ENCODE measurements at places on chromosomes 5 and 9.

DNA sequence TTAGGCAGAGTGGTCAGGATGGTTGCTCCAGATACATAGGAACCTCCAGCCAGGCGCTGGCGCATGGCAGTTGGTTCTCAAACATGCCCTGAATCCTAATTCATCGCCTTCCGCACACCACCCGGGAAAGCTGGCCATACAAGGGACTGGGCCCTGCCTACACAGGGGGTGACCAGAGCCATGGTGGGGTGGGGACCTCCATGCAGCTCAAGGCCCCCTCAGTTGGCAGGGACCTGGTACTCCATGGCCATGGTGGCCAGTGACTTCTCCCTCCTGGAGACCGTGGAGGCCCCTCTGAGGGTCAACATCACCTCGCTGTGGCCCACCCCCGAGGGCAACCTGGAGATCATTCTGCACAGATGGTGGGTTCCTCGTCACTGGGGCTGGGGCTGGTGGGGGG, 26.8 kb downstream of the PAEP start:
- no peak for ATAC-seq

GRCh38 chr9:112076814-112077213, 98.3 kb downstream of the SUSD1 start:
- no peak for ATAC-seq

DNA sequence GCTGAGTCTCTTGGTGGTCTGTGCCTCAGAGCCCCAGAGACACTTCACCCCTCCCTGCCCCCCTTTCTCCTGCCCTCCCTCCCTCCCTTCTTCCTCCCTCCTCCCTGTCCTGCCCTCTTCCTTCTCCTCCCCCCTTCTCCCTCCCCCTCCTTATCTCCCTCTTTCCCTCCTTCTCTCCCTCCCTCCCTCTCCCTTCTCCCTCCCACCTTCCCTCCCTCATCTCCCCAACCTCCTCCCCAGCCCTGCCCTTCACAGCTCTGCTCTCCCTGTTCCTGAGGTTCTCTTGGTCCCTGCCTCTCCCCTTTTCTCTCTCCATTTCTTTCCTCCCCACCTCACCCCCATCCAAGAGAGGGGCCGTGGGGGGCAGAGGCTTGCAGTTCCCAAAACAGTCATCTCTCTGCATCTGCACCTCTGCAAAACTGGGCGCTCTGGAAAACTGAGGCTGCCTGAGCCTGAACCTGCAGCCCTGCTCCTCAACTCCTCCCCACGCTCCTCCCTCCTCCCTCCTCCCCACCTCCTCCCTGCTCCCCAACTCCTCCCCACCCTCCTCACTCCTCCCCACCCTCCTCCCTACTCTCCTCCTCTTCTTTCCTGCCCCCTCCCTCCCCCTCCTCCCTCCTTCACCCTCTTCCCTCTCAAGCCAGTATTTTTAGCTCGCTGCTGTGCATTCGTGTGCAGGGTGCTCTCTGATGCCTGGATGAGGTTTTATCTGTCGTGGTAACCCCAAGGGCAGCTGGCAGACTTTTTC, 219.1 kb downstream of the C9orf50 start:
- ATAC-seq, result peak; percentile 12

DNA sequence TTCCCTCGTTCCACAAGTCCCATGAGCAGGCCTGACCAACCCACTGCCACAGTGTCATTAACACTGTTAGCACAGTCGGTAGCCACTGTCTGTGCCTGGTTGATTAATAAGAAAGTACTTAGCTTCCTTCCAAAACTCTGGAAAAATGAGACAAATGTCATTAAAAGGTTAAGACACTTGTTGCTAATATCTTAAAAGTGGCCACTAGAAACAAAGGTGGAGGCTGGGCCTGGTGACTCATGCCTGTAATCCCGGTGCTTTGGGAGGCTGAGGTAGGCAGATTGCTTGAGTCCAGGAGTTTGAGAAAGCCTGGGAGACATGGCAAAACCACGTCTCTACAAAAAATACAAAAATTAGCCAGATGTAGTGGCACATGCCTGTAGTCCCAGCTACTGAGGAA, 194.0 kb downstream of the PDZD2 start:
- no peak for ATAC-seq

DNA sequence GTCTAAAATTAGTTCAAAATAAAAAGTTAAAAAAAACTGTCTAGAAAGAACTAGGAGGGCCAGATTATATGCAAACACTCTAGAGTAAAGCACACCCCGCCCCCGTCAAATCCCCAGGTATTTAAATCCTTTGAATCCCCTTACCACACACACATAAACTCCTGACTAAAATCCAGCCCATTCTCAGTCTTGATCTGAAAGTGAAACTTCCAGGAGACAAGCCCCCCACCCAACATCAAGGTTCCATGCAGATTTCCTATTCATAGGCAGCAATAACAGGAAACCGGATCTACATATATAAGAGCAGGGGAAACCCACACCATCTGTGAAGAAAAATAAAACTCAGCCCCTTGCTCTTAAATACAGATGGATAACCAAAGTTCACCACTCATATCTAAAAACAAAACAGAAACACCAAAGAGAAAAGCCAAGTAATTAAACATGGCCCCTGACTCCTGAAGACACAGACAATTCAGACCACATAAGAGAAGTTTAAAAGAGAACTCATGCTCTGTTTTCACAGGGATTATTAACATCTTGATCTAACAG, 42.3 kb downstream of the MARCHF3 start:
- ATAC-seq, result no peak

DNA sequence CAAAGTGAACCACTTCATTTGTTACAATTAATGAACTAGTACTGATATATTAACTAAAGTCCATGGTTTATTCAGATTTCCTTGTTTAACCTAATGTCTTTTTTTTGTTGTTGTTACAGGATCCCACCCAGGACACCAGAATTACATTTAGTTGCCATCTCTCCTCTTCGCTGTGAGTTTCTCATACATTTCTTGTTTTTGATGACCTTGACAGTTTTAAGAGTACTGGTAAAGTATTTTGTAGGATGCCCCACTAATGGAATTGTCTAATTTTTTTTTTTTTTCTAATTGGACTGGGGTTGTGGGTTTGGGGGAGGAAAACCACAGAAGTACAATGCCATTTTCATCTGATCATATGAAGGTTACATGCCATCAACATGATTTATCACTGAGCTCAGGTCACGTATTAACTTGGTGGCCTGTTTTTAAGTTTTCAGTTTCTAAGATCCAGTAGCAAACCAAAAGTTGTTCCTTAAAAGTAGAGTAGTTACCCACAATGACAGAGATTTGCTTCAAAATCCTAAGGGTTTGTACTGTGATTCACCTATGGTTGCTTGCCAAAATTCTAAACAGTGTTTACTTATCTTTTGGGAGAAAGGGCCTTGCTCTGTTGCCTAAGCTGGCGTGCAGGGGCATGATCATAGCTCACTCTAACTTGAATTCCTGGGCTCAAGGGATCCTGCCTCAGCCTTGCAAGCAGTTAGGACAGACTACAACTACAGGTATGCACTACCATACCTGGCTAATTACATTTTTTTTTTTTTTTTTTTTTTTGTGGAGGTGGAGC, 4.5 kb upstream of the OTULIN start:
- ATAC-seq, result no peak

DNA sequence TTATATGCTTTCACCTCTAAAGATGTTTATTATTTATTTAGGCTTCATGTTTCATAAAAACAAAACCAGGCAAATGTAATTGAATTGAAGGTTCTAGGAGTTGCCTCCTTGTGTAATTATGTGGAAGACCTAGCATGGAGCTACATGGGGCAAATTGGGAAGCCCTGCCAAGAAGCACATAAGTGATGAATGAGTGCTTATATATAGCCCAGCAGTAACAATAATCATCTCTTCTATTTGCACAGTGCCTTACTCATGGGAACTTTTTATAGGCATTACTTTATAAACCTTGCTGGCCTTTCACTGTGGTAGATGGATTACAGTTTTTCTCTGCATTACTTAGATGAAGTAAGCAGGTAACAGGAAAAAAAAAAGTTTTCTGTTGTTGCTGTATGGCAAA, 40.0 kb upstream of the GRAMD2B start:
- ATAC-seq, result no peak

- ATAC-seq, result no peak
Measured at GRCh38 chr5:100787648-100788047, 115.4 kb downstream of the ST8SIA4 start.

DNA sequence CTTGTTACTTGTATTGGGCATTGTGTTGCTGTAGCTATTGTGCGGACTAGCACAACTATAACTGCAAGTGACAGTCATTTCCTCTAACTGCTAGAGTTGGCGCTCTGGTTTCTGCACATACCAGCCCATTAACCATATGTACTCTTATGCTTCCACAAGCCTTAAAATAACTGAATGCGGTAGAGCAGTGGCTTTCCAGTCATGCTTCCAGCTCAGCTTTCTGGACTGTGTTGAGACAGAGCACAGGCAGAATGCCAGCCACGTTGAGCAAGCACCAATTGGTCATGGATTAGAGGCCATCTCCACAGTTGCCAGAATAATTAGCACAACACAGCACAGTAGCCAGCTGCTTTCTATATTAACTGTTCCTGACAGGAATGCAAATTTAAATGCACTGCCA, 12.2 kb downstream of the INVS start:
- ATAC-seq, result peak; percentile 99

DNA sequence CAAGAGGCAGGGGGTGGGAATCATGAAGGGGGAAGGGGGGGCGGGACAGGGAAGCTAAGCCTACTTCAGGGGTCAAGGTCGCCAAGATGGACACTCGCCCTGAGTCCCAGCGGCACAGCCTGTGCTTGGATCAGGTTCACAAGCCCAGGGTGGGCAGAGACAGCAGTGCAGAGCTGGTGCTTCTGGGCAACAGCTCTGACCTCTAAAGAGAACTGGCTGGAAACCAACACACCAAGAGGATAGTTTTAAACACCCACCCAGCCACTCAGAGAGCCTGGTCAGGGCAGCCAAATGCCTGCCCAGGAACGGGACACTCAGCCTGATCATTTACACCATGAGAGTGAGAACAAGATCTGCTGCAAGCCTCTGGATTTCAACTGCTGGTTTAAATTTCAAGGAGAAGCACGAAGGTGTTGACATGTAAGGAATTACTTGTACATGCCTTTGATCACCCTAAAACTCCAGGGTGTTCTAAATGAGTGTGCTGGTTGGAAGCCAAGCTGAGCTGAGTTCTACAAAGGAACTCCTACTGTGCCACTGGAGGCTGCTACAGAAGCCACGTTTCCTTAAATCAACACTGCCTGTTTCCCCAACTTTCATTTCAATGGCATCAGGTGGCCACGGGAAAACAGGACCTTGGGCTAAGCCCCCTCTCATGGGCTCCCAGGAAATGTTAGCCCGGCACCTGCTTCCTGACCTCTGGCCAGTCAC, 91.5 kb downstream of the TTLL11 start:
- no peak for ATAC-seq

DNA sequence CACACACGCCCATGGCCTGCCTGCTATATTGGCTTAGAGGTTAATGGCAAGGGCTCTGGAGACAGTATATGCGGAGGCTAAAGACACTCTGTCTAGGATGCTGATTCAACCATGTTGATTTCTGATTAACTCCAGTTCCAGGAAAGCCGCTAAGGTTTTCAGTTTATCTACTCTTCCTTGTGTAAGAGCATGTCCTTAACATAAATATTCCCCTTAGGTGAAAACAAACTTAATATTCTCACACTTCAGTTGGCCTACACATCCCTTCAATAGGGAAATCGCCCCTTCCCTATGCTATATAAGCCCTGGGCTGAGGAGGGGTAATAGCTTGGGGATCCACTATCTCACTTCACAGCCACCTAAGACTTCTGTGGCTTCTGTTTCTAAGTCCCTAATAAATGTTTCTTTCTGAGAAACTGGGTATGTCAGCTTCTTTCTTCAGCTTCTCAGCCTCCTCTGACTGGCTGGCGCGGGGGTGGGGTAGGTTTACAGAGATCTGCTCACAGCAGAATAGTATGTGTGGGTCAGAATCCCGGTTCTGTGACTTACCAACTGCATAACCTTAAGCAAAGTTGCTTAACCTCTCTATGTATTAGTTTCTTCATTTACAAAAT, 4.3 kb upstream of the GPX3 start:
- ATAC-seq, result no peak

GRCh38 chr5:36311956-36312355, 10.3 kb upstream of the RANBP3L start:
- no peak for ATAC-seq

DNA sequence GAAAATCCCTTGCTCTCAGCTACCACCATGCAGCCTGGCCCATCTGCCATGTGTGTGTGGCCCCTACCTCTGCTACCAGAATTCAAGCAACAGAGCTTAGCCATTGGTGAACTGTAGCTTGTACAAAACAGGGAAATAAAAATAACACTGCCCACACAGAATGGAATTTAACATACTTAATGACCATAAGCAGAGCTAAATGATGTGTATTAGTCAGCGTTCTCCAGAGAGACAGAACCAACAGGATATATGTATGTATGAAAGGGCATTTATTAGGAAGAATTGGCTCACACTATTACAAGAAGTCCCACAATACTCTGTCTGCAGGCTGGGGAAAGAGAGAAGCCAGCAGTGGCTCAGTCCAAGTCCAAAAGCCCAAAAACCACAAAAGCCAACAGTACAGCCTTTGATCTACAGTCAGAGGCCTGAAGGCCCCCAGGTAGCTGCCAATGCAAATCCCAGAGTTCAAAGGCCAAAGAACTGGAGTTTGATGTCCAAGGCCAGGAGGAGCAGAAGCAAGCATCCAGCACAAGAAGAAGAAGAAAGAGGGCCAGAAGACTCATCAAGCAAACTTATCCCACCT, 318.8 kb downstream of the DNAH5 start:
- ATAC-seq, result no peak

DNA sequence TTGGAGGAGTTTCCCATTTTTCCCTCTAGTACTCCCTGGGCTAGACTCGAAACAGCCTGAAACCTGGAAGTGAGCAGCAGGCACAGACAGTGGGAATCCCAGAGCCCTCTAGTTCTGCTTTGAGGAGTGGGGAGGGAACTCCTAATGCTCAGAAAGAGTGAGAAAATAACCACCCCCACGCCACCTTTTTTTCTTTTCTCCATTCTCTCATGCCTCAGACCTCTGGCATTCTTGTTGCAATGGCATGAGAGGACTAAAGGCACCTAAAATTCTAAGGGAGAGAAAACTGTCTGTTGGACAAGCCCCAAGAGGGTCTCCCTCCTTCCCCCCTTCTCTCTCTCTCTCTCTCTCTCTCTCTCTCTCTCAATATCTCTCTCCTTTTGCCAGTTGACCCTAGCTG, 15.1 kb upstream of the IRF1 start:
- ATAC-seq, result no peak

DNA sequence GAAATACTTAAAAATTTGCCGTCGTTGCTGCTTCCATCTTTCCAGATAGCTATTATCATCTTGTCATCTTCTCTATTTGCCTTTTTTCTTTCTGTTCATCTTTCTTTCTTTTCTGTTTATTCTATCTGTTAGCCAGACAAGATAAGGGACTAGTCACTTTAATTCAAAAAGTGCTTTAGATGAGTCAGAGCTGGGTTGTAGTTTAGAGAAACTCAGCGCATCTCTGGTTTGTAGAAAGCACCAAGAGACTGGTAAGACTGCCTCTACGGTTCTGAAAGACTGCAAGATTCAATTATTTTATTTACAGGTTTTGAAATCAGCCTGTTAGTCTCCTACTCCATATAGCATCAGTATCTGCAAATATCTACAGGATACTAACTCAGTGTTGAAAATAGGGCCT, 562.8 kb upstream of the RIOK2 start:
- ATAC-seq, result no peak

- ATAC-seq, result no peak
Measured at GRCh38 chr9:98912450-98912849, 31.3 kb upstream of the COL15A1 start.
